ENCODE measurements at places on chromosomes 11 and 22.

DNA sequence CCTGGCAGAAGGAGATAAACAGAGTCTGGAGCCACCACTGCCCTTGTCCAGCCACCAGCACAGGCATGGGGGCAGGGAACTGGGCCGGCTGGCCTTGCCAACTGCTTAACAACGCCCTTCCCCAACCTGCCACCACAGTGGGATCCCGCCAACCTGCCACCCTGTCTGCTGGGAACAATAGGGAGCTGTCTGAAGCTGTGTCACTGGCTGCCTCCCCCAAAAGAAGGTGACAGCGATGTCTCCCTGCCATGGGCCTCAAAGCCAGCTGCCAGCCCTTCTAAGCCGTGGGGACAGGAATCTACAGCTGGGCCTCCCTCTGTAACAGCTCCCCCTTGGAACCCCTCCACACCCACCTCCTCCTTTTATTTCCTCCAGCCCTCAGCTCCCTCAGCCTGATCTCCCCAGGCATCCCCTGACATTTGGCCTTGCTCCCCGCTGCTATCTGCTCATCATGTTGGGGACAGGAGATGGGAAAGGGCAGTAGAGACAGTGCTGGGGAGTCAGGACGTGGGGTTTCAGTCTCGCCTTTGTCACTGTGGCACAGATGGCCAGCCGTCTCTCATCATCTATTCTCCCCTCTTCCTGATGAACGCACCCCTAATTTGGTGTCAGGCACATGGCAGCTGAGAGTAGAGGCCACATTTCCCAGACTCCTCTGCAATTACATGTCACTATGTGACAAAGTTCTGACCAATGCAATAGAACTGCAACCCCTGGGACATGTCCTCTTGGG, 51.3 kb upstream of the PRDM11 start:
- DNase-seq = no peak

- DNase-seq = no peak
These were observed 1.9 kb upstream of the SMTN start for GRCh38 chr22:31079095-31079642.

DNA sequence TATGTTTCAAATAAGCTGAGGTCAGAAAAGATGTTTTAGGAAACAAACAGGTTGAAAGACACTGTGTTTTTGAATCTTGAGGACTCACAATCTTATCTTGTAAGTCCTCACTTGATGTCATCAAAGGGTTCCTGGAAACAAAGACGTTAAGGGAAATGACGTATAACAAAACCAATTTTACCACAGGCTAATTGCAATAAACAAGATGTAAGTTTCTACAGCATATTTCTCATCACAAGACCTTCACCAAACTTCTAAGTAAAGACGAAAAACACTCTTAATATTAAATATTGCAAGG, 433.5 kb upstream of the FAT3 start:
- no peak for DNase-seq

DNA sequence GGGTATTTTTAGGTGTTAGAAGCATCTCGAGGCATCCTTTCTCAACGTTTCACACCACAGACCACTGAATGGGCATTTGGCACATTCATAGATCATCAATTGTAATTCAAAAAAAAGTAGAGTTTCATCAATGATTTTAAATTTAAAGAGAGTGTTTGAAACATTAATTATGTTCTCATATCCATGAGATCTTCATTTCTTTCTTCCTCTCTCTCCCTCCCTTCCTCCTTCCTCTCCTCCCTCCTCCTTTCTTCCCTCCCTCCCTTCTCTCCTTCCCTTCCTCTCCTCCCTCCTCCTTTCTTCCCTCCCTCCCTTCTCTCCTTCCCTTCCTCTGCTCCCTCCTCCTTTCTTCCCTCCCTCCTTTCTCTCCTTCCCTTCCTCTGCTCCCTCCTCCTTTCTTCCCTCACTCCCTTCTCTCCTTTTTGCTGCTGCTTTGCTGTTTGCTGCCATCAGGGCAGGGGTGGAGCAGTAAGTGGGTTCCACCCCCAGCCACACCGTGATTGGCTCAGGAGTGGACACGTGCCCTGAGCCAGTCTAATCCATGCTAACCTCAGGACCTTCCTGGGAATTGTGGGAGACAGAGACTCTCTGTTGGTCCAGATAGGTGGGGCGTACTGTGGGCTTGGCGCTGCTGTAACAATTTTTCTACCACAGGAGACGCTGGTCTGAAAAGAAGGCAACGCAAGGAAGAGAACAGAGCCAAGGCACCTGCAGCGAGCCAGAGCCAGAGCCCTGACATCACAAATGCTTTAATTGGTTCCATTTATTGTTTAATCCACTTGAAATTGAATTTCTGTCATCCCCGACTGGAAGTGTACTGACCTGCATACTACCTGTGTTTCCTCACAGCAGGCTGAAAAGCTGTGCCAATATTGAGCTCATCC, 33.7 kb upstream of the APOBEC3A start:
- DNase-seq = peak; percentile 91

DNA sequence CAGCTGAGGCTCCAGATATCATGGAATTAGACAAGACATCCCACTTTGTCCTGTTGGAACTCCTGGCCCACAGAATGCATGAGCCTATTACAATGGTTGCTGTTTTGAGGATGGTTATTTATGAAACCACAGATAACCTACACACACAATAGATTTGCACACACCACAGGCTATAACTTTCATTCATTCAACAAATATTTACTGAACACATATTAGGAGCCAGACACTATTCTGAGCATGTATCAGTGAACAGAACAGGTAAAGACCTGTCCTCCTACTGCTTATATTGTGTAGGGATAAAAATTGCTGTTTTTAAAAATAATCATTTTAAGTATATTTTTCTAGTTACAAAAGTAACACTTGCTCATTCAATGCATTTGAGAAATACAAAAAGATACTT, 13.4 kb upstream of the LDLRAD3 start:
- DNase-seq = no peak

GRCh38 chr22:45271667-45272201, 13.0 kb upstream of the UPK3A start:
- DNase-seq = peak; percentile 64

- DNase-seq = no peak
These were observed 73.4 kb downstream of the WNT7B start for GRCh38 chr22:45903355-45904135.

- no peak for DNase-seq
These were observed 23.4 kb downstream of the HPS4 start for GRCh38 chr22:26460202-26460601.

- DNase-seq = no peak
These were observed 668 bp downstream of the MADD start for GRCh38 chr11:47270331-47271271.

DNA sequence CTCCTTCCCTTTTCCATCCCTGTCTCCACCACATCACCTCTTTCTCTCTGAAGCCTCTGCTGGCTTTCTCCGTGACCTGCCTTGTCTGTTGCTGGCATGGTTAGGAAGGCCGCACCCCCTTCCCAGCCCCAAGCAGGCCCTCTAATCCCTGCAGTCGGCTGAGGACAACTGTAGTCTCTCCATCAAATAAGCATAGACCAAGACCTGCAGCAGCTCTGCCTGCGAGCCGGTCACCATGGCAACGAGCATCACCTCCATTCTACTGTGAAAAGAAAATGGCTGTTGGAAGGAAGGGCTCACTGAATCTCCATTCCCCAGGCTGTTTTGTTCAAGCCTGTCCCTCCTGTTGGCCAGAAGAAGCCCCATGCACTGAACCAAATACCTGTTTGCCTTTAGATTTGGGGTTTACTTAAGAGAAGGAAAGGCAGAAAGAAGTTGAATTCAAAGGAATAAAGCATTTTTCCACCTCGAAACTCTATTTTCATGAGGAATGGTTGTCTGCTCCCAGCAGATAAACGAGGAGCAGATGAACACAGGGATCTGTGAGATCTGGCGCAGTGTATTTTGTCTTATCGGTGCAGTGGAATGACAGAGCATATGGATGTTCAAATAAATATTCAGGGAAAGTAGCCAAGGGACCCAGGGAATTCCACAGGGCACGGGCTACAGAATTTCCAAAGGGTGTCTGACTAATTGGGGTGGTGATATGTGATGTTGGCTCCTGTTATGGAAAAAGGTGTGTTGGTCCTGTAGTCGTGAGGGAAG, 113.1 kb upstream of the TTC12 start:
- DNase-seq = no peak

- DNase-seq = no peak
These were observed 25.2 kb upstream of the MTCH2 start for GRCh38 chr11:47667555-47667954.

GRCh38 chr11:127003260-127003981, 2.9 kb upstream of the KIRREL3 start:
- DNase-seq = no peak

GRCh38 chr22:20319041-20319744, 667 bp downstream of the DGCR6L start:
- peak; percentile 35 for DNase-seq

DNA sequence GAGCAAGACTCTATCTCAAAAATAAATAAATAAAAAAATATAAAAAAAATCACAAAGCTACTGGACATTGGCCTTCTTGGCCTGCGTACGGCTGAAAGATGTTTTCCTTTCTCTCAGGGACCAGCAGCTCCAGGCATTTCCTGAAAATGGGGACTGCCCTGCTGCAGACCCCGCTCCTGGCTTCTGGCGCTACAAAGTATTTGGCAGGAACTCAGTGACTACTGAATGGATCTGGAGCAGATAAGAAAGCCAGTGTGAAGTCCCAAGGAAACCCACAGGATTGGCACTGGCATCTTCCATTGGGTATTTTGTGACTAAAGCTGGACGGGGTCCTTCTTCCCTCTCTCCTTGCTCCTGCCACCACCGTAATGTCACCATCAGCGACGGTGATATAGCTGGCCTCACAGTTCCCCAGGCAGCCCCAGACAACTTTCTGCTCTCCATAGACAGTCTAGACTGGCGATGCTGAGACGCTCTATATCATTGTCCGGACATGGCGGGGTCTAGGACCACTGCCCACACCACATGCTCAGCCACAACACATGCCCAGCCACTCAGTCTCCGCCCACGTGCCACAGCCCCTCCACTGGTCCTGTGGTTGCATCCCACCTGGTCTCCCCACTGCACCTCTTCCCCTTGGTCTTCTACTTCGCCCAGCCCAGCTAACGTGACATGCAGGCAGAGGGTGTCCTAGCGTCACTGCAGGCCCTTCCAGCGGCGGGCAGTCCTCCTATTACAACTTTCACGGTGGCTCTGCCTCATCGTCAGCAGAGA, 22.7 kb upstream of the YPEL1 start:
- DNase-seq = no peak

DNA sequence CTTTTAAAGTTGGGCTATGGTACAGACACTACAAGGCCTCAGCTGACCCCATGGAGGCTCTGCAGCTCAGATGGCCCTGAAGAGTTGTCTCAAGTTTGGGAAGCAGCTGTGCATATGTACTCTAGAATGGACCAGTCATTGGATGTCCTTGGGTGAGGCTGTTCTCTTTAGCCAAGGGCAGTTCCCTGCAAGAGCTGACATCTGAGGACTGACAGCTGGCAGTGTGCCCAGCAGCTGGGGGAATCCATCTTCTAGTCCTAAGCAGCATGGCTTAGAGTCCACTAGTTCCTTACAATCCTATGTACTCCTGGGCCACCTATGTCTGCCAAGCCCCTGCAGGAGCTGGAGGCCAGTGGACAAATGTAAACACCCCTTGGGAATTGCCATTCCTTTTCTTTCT, 76.5 kb downstream of the C11orf91 start:
- DNase-seq = no peak

- no peak for DNase-seq
These were observed 21.6 kb upstream of the GRK3 start for GRCh38 chr22:25542720-25543402.

DNA sequence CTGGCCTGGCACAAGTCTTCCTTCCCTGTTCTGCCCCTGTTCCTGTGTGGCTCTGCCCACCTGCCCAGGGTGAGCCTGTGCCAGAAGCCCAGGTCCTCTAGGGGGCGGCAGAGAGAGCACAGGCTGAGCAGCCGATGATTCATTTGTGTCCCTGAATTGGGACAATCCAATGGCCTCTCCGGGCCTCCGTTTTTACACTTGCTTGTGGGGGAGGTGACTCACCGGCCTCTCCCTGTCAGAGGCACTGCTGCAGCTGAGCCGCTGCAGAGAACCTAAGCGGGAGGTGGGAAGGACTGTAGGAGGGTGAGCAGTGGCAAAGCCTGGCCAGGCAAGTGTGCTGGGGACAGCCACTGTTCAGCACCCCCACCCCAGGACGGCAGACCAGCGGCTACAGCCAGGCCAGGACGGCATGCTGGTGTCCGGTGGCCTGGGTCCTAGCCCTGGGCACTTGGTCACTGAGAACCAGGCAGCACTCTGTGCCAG, 65.2 kb upstream of the LMO1 start:
- DNase-seq = peak; percentile 45

- DNase-seq = no peak
These were observed 11.8 kb downstream of the RNF121 start for GRCh38 chr11:71940561-71941219.

GRCh38 chr11:126194121-126194543, 17.3 kb downstream of the RPUSD4 start:
- DNase-seq = no peak

DNA sequence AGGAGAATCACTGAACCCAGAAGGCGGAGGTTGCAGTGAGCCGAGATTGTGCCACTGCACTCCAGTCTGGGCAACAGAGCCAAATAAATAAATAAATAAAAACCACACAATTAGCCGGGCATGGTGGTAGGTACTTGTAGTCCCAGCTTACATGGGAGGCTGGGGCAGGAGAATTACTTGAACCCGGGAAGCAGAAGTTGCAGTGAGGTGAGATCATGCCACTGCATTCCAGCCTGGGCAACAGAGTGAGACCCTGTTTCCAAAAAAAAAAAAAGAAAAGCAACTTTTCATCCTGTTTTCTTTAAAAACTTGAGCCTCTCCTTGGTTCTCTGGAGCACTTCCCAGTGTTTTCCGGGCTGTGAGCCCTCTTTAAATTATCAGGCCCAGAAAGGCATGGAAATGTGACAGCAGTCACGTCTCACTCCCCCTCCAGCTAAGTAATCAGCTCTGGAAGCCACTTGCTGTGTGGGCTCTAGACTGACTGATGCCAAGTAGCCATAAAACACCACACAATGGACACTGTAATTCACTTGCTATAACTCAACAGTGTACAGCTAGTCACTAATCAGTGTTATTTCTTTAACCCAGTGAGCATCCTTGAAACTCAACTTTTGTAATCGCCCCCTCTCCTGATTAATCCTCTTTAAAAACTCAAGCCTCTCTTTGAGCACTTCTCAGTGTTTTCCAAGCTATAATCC, 13.0 kb upstream of the MCHR1 start:
- no peak for DNase-seq

GRCh38 chr11:26043665-26044064, 288.3 kb upstream of the ANO3 start:
- DNase-seq = no peak

DNA sequence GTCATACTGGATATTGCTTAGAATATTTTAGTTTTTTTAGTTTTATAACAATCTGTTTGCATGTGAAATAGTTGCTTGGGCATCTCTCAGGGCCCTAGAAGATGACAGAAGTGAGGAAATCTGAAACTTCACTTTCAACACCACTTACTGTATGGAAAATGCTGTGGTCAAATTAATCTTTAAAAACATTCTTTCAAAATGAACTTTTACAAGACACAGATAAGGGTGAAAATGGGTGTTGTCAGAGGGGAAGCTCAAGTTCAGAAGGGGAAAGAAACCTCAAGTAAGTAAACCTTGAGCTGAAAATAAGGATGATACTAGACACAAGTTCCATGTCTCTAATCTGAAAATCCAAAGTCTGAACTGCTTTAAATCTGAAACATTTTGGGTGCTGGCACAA, 1840.1 kb upstream of the RAG2 start:
- DNase-seq = no peak
